ENCODE measurements at places on chromosomes 16 and 17.

GRCh38 chr17:73480740-73481139, 163.5 kb downstream of the SDK2 start:
- H3K27me3 ChIP-seq, result no peaks in the 10 kb centered on the region
- no peaks in the 10 kb centered on the region for H3K36me3 ChIP-seq
- H3K4me3 ChIP-seq, result no peak overlapping the region
- H3K4me1 ChIP-seq, result no peaks in the 10 kb centered on the region

DNA sequence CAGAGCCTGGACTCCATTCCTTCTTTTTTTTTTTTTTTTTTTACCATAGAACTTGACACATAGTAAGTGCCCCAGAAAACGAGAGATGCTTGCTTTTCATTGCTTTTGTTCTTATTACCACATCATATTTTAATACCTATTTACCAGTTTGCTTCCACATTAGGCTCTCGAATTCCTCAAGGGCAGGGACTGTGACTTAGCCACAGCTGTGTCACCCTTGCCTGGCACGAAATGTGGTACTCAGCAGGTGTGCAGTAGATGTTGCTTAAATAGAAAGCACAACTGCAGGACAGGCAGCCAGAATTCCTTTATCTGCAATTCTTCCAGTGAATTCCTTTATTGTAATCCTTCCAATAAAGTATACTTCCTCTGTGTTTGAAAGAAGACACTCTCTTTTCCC, 393.0 kb downstream of the HAPSTR1 start:
- no peak overlapping the region for H3K27ac ChIP-seq
- no peaks in the 10 kb centered on the region for H3K36me3 ChIP-seq
- H3K27me3 ChIP-seq, result no peaks in the 10 kb centered on the region

DNA sequence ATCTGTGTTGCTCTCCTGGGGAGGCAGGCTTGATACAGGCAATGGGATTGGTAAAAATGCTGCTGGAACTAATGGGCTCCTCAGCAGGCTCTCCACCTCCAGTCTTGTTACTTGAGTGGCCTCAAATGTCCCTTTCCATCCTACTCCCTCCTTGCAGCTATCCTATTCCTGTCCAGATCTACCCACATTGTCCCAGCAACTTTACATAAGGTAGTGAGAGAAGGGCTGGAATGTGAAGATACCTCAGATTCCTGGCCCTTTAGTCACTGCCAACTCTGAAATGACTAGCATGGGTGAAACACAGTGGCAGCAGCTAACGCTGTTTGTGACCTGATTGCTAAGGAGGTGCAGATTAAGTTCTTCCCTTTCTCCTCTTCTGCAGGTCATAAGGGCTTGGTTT, 210.1 kb upstream of the HS3ST4 start:
- H3K36me3 ChIP-seq, result no peaks in the 10 kb centered on the region
- no peaks in the 10 kb centered on the region for H3K4me1 ChIP-seq
- no peaks in the 10 kb centered on the region for H3K27me3 ChIP-seq
- no peak for DNase-seq
- no peak overlapping the region for H3K27ac ChIP-seq
- H3K4me3 ChIP-seq, result no peak overlapping the region

GRCh38 chr16:65763640-65764305, 602.7 kb upstream of the CDH5 start:
- no peak overlapping the region for H3K27ac ChIP-seq
- DNase-seq, result no peak

- H3K27me3 ChIP-seq, result no peaks in the 10 kb centered on the region
- no peaks in the 10 kb centered on the region for H3K4me1 ChIP-seq
- H3K27ac ChIP-seq, result no peak overlapping the region
Measured at GRCh38 chr17:66540131-66540781, 237.8 kb downstream of the PRKCA start.

DNA sequence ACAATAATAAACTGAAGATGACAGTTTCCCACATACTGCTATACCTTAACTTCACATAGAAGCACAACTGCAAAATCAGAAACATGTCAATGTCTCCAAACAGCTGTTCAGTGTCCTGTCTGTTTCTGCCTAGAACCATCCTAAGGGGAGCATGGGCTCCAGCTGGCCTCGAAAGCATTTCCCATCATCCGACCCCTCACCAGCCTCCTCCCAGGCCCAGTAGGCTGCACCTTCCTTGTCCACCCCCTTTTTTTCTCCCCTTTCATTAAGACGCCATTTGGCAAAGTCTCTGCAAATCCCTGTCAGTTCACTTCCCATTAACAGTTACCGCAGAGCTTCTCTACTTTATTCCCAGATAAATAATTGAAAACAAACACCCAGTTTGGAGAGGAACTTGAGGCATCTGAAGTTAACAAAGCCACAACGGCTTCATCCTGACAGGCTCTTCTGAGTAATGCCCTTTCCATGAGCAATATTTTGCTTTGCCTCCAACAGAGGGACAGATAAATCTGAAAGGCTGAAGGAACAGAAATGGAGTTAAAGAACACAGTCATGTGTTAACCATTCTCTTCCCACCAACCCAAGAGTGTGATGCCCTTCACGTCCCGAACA, 65.3 kb downstream of the SLC39A11 start:
- H3K27me3 ChIP-seq, result no peaks in the 10 kb centered on the region
- H3K4me1 ChIP-seq, result no peaks in the 10 kb centered on the region
- DNase-seq, result no peak

- H3K4me3 ChIP-seq, result no peak overlapping the region
- no peaks in the 10 kb centered on the region for H3K27me3 ChIP-seq
- no peaks in the 10 kb centered on the region for H3K4me1 ChIP-seq
Measured at GRCh38 chr16:27634779-27635178, 84.8 kb downstream of the KATNIP start.

DNA sequence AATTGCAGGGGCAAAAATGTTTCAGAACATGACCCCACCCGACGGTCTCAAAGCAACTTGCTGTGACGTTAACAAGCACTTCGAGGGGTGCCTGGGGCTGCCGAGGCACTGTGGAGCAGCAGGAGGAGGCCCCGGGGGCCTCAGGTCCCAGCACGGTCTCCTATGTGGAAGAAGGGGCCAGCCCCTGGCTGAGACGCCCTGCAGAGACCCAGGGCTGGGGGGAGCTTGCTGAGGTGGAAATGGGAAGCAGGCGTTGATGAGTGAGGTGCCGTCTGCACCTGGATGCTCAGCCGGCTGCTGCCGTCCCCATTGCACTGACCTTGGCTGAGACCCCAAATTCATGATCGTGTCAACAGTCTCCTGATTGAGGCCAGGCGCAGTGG, 46.5 kb downstream of the NT5M start:
- no peak overlapping the region for H3K4me3 ChIP-seq
- no peak overlapping the region for H3K27ac ChIP-seq
- no peaks in the 10 kb centered on the region for H3K36me3 ChIP-seq

GRCh38 chr17:78680436-78680835, 101.6 kb downstream of the CYTH1 start:
- no peaks in the 10 kb centered on the region for H3K27me3 ChIP-seq
- H3K4me1 ChIP-seq, result no peaks in the 10 kb centered on the region
- no peak overlapping the region for H3K27ac ChIP-seq

DNA sequence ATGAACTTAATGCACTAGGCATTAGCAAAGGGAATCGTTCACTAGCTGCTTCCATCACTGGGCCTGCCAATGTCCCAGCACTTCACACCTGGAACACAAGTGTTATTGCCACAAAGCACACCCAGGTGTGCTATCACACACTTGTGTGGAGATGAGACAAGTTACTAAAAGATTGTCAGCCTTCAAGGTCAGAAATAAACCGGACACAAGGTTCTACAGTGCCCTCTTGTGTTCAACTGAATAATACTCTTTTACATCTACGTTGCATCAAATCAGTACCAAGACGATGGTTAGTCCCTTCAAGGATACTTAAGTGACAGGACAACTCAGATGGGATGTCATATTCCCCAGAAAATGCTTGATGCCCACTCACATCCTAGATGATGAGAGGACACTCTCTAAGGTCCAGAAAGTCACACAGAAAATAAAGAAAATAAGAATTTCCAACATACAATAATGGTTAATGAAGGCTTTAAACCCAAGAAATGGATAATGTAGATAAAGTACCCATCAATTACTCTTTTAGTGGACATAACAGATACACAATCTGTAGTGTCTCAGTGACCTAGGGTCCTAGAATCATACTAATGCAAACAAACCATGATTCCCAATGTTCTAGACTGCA, 16.4 kb upstream of the GLG1 start:
- H3K4me1 ChIP-seq, result no peaks in the 10 kb centered on the region
- no peak overlapping the region for H3K4me3 ChIP-seq
- no peak overlapping the region for H3K27ac ChIP-seq
- H3K36me3 ChIP-seq, result peaks cover 64% of the 10 kb centered on the region

DNA sequence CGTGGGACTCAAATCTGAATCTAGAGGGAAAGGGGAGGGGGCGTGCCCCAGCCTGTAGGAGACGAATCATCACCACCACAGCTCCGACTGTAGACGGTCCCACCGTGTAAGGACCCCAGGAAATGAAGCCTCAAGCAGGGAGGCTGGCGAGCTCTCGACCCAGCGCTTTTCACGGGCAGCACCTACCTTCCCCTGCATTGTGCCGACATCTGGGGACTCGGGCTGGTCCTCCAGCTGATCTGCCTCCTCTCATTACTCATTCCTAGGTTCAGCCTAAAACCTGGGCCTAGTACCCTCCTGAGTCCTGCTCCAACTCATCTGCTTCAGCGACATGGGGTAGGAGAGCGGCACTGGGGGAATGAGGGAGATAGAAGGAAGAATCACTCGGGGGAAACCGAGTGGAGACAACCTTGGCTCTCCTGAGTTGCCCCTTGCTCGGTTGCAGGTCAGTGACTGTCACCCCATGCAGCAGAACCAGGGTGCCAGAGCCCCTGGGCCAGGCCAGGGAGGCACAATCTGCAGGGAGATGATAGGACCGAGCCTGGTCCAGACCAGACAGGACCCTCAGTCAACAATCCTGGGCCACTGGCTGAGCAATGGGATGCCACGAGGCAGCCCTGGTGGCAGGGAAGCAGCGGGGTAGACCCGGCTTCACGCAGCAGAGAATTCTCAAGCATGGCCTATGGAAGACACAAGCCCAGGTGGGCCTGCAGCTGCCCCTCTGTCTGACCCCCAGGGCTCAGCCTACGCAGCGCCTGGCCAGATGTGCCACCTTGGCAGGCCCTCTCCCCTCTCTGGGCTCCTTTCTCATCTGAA, 833 bp upstream of the BCAR1 start:
- peak overlapping the region; percentile 24 for H3K4me3 ChIP-seq
- H3K27me3 ChIP-seq, result no peaks in the 10 kb centered on the region
- no peaks in the 10 kb centered on the region for H3K36me3 ChIP-seq
- H3K27ac ChIP-seq, result peak overlapping the region; percentile 94

DNA sequence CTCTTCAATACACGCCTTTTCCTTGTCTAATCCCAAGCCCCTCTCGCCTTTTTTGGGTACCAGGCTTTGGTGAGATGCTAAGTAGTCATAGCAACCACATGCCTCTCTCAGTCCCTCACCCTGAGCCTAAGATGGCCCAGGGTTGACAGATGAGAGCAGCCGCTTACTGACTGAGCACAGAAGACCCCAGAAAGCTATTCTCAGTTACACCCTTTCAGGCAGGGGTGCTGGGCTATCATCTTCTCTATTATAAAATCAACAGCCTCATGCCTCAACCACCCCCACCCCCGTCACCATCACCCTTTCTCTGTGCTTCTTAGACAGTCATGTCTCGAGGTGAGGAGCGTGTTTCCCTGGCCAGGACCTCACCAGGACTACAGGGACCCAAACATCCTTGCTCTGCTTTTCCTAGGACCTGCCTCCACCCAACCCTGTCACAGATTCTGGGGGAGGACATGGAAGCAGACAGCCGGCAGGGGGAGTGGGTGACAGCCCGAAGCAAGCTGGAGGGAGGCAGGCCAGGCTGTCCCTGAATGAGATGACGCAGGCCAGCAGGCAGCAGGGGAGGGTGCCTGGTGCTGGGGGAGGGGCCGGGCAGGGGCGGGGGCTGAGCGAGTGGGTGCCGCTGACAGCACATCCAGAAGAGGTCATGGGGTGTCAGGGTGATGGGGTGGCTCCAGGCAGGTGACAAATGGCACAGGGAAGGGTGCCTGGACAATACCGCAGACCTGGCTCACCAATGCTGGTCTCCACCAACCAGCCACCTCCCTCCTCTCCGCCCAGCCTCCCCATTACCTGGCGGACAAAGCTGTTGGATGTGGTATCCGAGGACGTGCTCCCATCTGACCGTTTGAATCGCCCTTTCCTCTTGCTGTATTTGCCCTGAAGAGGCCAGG, 3.1 kb downstream of the CACNB1 start:
- H3K4me3 ChIP-seq, result peak overlapping the region; percentile 90
- peak overlapping the region; percentile 98 for H3K27ac ChIP-seq
- H3K4me1 ChIP-seq, result peaks cover 14% of the 10 kb centered on the region

DNA sequence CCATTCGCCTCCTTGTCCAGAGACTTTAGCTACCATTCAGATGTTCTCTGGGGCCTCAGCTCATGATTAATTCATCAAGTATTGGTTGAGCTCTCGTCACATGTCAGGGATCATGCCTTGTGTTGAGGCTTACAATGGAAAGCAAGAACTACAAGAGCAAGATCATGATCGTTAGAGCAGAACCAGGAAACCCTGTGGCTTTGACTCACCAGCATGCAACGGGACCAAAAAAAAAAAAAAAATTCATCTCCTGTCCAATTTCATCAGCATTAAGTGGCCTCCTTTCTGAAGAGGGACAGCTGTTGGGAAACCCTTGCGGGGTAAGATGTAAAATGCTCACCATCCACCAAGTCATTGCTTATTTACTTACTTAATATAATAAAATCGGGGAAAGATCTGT, 12.1 kb upstream of the USP10 start:
- no peak for DNase-seq
- H3K27ac ChIP-seq, result no peak overlapping the region
- H3K36me3 ChIP-seq, result no peaks in the 10 kb centered on the region
- H3K4me3 ChIP-seq, result no peak overlapping the region

DNA sequence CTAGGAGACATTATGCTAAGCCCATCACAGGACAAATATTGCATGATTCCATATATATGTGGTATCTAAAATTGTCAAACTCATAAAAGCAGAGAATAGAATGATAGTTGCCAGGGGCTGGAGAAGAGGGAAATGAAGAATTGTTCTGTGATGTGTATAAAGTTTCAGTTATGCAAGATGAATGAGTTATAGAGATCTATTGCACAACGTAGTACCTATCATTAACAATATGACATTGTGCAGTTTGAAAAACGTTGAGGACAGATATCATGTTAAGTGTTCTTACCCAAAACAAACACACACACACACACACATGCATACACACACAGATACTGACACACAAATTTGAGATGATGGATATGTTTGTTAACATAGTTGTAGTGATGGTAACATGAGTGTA, 871.6 kb upstream of the GOT2 start:
- H3K36me3 ChIP-seq, result no peaks in the 10 kb centered on the region
- no peak overlapping the region for H3K27ac ChIP-seq
- DNase-seq, result no peak
- H3K4me3 ChIP-seq, result no peak overlapping the region
- no peaks in the 10 kb centered on the region for H3K4me1 ChIP-seq
- H3K27me3 ChIP-seq, result no peaks in the 10 kb centered on the region

- no peaks in the 10 kb centered on the region for H3K27me3 ChIP-seq
- H3K4me3 ChIP-seq, result peak overlapping the region; percentile 61
- H3K4me1 ChIP-seq, result peaks cover 8% of the 10 kb centered on the region
- DNase-seq, result peak; percentile 84
Measured at GRCh38 chr17:19724501-19725420, 8.4 kb upstream of the SLC47A2 start.

GRCh38 chr17:57541472-57542394, 203.4 kb downstream of the CCDC182 start:
- H3K4me3 ChIP-seq, result no peak overlapping the region
- DNase-seq, result peak; percentile 64
- no peaks in the 10 kb centered on the region for H3K36me3 ChIP-seq
- H3K27me3 ChIP-seq, result no peaks in the 10 kb centered on the region

Data from ascending aorta (tissue), 2 donors.